ENCODE measurements at places on chromosomes 5 and 9.

DNA sequence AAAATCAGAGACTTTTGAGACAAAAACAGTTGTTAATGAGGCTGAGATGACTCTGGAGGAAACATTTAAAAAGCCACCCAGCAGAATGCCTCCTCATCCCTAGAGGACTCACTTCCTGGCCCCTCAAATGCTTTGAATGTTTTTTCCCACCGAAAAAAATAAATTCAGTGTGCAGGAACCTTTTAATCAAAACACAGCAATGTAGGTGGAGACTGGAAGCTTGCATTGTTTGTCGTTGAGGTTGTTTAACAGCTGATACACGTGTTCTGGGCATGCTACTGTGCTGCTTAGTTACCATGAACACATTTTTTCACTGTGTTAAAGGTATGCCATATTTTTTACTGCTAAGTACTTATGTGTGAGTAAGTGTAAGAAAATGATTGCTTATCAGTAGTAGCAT lies 65.7 kb upstream of the ADCY2 start:
- DNase-seq, result no peak

GRCh38 chr5:112440031-112440430 lies 21.0 kb upstream of the EPB41L4A start:
- DNase-seq, result no peak

- no peak for DNase-seq
Measured at GRCh38 chr5:54243483-54244080, 66.8 kb downstream of the ARL15 start.

DNA sequence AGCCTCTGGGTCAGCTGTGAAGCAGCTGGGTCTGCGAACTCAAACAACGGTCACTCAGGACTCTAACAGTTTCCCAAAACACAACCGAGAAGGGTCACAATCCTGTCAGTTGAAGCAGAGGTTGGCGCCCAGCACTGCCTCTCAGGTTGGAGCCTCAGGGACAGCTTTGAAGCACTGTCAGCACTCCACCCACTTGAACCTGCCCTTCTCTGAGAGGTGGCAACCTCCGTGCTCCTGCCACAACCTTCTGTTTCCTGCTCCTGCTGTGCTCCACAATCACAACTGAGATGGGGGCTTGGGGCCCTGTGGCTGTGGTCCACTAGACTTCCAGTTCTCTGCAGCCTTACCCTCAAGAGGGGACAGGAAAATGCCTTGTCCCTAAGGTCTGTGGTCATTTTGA lies 21.7 kb upstream of the LCP2 start:
- DNase-seq, result no peak

- DNase-seq, result no peak
Measured at GRCh38 chr5:144275329-144275728, 104.7 kb downstream of the KCTD16 start.

GRCh38 chr5:93519740-93520139 lies 61.3 kb downstream of the NR2F1-AS1 start:
- no peak for DNase-seq

GRCh38 chr5:39980056-39980455 lies 555.3 kb upstream of the DAB2 start:
- DNase-seq, result no peak

GRCh38 chr5:140833993-140834392 lies at the start of gene PCDHA7:
TSS of gene PCDHA7 (plus strand) at chr5:140834269. CDS start at chr5:140834384, 115 bp downstream.
- no peak for DNase-seq

GRCh38 chr9:89789922-89790510 lies 185.2 kb downstream of the GADD45G start:
- DNase-seq, result no peak

DNA sequence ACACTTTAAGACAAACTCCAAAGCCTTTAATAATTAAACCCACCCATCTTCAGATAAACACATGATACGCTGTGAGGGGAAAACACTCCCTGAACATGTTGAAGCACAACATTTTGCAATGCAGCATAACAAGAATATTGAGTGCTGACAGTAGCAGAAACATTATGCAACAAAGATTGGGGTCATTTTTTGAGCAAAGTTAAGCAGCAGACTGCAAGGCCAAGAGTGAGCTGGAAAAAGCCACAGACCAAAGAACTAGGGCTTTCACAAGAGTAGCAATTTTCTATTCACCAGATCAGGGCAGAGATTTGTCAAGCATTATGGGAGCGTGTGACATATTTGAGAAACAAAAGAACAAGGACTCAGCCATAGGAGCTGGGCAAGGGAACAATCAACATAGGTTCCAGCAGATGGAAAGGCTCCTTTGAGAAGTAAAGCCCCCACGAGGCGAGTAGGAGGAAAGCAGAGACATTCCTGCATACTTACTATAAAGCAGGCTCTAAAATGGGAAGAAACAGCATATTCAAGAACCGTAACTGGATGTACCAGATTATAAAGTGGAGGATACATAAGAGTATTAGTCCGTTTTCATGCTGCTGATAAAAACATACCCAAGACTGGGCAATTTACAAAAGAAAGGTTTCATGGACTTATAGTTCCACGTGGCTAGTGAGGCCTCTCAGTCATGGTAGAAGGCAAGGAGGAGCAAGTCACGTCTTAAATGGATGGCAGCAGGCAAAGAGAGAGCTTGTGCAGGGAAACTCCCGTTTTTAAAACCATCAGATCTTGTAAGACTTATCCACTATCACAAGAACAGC lies 4.8 kb upstream of the TTC23L start:
- no peak for DNase-seq

DNA sequence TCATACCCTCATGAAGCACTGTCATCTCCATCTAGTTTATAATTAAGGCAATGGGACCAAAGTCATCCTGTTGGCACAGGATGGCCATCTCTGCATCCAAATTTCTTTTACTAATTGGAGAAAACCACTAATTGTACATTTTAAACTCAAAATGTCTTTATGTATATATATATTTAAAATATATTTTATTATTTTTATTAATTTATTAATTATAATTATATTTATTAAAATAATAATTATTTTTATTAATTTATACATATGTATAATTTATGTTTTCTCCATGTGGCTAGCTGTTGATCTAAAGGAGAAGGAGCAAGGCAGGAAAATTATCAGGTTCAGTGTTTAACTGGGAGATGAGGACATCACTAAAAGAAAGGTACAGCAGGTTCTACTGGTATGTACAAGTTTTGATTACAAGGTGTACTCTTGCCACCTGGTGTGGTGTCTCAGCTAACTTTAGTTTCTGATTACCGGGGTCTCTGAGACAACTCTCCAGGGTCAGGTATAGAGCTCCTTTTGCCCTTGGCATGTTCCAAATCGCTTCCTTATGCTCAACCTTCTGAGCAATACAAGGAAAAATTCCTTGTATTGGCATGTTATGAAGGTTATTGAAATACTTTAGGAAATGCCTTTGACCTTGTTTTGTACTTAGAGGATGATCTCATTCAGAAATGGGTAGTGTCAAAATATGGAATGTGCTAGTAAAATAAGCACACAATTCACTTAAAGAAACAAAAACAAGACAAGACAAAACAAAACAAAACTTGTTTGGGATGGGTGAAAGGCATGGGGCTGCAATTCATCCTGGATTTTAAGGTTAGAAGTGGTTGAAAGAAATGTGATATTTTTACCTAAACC lies 79.6 kb downstream of the GHR start:
- no peak for DNase-seq

DNA sequence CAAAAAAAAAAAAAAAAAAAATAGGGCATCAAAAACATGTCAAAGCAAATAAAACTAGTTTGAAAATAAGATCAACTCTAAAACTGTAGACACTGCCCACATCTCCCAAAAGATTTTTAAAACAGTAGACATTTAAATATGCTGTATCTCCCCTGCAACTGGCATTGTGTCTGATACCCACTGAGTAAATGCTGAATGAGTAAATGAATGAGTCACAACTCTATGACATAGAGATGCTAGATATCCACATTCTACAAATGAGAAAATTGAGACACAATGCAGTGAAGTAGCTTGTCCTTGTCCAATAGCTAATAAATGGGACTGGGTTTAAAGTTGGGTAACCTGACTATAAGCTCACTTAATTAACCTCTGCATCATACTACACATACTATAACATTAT lies 14.1 kb upstream of the MAP1B start:
- DNase-seq, result no peak

- no peak for DNase-seq
Measured at GRCh38 chr9:71355884-71356283, 234.5 kb upstream of the TRPM3 start.

DNA sequence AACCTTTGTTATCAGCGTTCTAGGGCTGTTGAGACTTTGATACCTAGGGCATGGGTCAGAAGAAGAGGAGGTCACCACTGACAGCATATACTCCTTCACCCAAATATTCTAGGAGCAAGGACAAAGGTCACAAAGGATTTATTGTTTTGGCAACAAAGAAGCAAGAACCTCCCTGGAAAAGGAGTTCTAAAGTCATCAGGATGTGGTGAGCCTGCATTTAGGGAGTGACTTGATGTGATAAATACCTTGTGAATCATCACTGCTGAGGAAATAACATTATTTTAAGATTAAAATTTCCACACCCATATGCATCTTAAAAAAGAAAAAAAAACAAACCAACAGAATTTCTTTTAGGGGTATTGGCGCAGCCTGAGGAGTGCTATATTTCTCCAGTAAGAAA lies 13.9 kb downstream of the IFNA1 start:
- no peak for DNase-seq

DNA sequence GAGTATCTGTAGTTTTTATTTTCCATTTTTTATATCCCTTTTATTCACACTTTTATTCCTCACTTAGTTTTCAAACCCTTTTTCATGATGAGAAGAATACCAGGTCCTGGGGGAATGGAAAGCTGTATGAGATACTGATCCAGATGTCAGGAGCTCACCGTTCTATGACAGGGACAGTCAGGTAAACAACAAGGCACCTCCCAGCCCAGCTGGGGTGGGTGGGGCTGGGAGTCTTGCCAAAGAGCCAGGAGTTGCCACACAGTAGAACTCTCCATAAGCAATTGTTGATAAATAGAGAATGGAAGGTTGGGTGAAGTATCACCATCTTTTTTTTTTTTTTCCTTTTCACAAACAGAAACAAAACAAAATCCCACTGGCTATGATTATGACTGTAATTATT lies 225.8 kb downstream of the NSG2 start:
- DNase-seq, result no peak

GRCh38 chr5:17679597-17680203 lies 45.4 kb downstream of the TAF11L14 start:
- DNase-seq, result no peak

DNA sequence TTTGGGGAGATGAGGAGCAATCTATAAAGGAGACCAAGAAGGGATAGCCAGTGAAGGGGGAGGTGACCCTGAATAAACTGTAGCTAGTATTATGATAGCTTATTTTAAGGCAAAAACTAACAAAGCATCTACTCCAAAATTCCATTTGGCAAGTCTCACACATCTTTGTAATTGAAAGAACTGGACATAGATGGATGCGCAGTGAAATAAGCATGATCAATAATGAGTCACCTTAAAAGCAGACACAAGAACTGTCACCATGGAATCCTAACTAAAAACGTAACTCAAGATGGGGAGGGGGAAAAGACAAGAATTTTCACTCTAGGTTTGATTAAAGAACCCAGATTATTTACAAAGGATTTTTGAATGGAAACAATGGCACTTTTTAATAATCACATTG lies 164.5 kb downstream of the MED27 start:
- no peak for DNase-seq

DNA sequence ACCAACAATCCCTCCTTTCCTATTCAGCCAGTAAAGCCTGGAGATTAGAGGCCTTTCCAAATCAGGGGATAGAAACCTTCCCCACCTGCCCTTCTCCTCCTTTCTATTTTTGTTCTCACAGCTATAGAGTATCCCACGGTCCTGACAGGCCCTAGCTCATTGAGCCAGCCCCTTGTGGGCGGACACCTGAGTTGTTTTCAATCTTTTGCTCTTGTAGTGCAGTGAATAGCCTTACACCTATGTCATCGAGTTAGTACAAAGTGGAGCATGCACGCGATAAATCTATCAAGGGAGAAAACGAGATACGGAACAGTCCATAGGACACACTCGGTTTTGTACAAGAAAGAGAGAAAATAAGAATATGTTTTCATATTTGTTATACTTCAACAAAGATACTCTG lies 77.2 kb downstream of the TSPAN17 start:
- no peak for DNase-seq

DNA sequence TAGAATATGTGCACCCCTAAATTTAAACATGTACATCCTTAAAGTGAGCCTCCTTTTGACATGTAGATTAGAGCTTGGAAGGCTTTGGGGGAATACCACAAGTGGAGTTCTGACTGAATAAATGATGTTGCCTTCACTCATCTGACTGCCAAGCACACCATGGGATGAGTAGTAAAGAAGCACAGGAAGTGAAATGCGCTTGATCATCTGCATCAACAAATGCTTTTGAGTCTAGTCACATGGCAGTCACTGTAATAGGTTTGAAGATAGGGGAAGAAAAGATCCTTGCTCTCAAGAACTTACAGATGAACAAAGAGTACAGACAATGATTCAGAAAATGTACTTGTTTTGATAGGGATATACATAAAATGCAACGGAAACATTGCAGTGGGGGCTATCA lies 62.0 kb upstream of the STARD4 start:
- DNase-seq, result no peak

DNA sequence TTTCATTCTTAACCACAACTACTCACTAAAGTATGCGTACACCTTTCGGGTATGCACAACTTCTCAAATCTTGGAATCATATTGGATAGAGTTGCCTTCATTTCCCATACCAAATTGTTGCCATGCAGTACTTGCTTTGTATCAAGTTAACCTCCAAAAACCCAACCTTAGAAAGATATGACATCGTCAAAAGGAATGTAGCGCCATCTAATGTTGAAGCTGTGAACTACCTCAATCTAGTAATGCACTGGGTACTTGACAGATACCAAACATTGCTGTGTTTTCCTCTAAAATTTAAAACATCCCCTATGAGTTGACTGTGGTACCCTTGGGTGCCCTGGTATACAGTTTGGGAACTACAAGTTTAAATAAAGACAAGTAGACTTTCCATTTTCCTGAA lies 318.4 kb downstream of the ARL15 start:
- no peak for DNase-seq

Data from activated CD4-positive, CD25-positive, alpha-beta regulatory T cell (primary cell).